HTR-8/SVneo (cell line): ENCODE measurements at places on chromosomes 3 and 15.

DNA sequence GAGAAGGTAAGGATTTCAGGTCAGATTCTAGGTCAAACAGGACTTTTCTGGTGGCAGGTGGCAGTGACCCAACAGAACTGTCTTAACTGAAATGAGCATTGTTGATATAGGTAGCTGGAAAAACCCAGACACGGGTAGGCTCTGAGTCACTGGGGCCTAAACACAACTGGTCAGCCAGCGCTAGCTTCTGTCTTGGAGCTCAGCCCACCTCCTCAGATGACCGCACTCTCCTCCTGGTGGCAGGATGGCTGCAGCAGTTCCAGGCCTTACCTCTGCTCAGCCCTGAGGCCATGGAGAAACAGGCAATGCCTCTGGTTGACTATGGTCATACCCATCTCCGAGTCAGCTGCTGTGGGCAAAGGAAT lies 61.1 kb upstream of the GATA2 start:
- no peak for DNase-seq

- DNase-seq, result no peak
These were observed 4.6 kb downstream of the FSIP1 start for GRCh38 chr15:39778021-39778420.

GRCh38 chr3:149867563-149867962 lies 54.5 kb downstream of the RNF13 start:
- no peak for DNase-seq

GRCh38 chr3:98986073-98986472 lies 84.6 kb upstream of the DCBLD2 start:
- peak; percentile 51 for DNase-seq

DNA sequence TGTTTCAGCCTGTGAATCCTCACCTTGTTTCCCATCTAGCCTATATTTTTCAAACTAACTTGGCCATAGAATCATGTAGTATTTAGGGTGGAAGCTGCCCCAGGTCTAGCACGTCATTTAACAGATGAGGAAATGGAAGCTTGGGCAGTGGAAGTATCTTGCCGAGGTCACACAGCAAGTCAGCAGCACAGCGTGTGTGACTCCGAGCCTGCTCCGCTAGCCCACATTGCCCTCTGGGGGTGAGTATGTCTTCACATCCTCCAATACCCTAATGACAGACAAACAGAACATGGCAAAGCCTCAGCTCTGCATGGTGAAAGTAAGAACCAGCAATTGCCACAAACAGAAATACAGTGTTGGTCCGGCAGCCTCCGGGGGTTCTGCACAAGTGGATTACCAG lies 2.2 kb upstream of the CCR5 start:
- no peak for DNase-seq

GRCh38 chr3:150467381-150467780 lies 59.3 kb downstream of the TSC22D2 start:
- DNase-seq, result no peak

DNA sequence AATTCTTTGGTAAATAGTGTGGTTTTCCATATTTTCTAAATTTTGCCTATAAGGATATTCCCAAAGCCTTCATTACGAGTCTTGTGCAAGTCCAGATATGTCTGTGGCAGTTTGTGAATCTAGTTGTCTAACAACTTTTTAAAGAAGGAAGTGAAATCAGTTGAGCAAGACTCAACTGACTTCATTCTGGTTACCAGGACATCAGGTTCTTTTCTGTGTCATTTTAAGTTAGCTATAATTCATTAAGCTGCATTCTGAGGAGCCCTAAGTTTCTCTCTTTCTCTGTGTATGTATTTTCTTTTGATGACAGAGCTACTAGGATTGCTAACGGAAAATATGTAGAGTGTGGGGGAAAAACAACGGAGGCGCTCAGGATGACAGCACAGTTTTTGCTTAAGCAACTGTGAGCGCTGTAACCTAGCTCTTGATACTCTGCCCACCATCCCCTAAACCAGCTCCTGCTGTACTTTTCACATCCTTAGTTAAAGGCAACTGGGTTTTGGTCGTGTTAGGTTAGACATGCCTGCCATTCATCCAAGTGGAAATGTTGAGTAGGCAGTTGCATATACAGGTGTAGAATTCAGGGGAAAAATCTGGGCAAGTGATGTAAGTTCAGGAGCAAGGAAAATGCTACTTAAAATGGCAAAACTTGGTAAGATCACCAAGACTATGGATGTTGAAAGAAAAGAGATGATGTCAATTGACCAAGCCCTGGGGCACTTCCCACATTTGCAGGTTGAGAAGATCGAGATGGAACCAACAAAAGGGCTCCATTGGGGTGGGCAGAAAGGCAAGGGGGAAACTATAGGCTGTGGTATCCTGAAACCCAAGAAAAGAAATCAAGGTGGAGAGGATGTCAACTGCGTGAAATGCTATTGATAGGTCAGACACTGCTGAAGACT lies 9.2 kb downstream of the MFSD1 start:
- DNase-seq, result no peak

- no peak for DNase-seq
These were observed 52.8 kb downstream of the ETFA start for GRCh38 chr15:76258460-76258859.

DNA sequence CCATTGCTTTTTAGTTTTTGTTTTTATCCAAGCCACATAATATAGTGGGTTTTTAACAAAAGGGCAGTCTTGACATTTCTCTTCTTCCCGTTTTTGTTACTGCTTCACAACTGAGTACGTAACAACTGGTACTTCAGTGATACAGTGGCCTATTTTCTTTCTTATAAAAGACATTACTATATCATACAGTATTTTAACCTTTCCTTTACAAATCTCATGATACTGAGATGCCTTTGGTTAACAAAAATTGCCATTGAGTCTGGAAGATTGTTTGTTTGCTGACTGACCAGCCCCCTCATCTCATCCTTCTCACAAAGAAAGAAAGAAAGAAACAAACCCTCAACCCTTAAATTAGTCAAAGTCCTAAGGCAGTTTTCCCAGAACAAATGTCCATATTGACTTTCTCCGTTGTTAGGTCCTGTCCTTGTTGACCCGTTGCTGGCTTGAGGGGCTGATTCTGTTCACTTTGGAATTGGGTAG lies 77.0 kb upstream of the SAMMSON start:
- DNase-seq, result no peak

- DNase-seq, result peak; percentile 39
These were observed 5.4 kb upstream of the PLOD2 start for GRCh38 chr3:146166415-146166821.

- no peak for DNase-seq
These were observed 816.6 kb downstream of the EPHA3 start for GRCh38 chr3:89923921-89924610.

- DNase-seq, result no peak
These were observed 85.0 kb downstream of the FAM81A start for GRCh38 chr15:59522988-59523461.

DNA sequence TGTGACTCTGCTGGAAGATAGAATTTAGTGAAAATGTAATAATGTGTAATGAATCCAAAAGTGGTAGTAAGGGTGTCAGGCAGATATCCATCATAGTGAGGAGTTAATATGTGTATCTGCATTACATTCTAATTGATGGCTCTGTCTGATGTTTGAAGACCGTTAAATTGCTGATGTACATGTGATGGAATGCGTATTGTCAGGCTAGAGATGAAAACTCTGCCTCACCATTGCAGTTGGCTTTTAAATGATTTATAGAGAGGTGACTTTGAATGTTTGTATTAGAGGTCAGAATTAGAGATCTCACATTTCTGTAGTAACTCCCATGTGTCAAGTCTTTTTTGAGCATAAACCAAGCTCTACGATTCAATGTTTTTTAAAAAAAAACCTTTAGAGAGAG lies 234.6 kb downstream of the NAALADL2 start:
- peak; percentile 10 for DNase-seq

DNA sequence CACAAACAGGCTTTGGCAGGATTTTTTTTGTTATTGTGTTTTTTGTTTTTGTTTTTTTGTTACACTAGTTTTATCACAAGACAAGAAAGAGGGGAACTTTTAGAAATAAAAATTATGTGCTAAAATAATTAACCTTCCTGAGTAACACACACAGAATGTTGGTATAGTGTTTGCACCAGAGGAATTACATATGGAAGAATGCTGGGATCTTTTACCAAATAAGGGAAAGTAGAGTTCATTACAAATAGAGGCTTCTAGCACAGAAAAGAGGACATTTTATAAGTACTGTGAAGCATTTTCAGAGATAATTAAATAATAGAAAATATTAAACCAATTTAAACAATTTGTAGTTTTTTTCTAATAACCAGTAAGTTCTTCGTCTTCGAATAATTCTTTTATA lies 116.0 kb downstream of the IGF1R start:
- DNase-seq, result no peak

DNA sequence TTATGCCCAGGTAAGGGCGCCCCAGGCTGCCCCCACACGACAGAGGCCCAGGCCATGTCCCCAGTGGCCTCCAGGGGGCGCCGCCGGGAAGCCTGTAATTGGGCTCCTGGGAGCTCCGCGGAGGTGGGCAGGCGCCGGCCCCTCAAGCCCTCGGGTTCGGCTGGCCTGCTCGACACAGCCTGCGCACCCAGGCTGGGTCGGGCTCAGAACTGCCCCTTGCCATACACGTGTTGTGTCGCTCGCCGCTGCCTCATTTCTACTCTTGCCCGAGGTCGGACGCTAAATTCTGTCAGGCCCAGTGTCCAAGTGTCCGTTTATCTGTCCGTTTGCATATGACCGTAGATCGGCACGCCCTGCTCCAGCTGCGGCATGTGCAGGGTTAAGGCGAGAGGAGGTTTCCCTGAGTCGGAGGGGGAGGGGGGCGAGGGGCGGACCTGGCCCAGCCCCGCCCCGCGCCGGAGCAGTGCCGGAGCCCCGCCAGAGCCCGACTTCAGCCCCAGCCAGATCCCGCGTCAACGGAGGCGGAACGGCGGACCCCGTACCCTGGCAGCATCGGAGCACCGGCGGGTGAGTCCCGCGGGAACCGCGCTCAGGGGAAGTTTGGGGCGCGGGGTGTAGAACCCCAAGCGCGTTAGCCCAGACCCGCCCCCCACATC lies at the start of gene KLHDC8B:
KLHDC8B (plus strand) TSS at position 480 of the 656 bp plus-strand sequence. CDS start 1,172 bp downstream, outside the sequence.
- DNase-seq, result peak; percentile 85

- DNase-seq, result no peak
These were observed 892 bp downstream of the NMD3 start for GRCh38 chr3:161221806-161222600.

GRCh38 chr15:91252756-91253155 lies 152.7 kb downstream of the SV2B start:
- no peak for DNase-seq

DNA sequence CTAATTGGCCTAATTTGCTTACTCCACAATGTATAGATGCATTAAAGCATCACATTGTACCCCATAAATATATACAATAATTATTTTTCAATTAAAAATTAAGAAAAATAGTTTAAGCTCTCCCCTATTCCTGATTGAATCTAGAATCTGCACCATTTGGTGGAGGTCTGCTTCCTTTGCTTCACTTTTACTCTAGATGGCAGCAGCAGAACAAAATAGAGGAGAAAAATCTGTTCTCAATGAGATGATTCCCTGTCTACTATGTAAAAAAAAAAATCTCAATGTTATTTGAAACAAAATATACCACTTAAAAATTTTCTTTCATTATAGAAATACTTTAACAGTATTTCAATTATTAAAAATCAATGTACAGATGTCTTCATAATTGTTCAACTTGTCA lies 109.6 kb upstream of the FXR1 start:
- peak; percentile 7 for DNase-seq

- DNase-seq, result no peak
These were observed 75.8 kb upstream of the UMPS start for GRCh38 chr3:124654470-124654845.

GRCh38 chr15:67825881-67826716 lies 790 bp downstream of the SKOR1 start:
- DNase-seq, result no peak

GRCh38 chr15:68348081-68348480 lies 70.5 kb downstream of the FEM1B start:
- DNase-seq, result no peak

- DNase-seq, result peak; percentile 69
These were observed 4.6 kb upstream of the TBL1XR1 start for GRCh38 chr3:177201700-177202397.

GRCh38 chr3:50154840-50155490 lies at the start of gene SEMA3F:
Gene SEMA3F, plus strand, starts transcription at chr3:50155324. Its CDS starts 4,299 bp downstream, at chr3:50159623.
- DNase-seq, result peak; percentile 71

GRCh38 chr3:191120447-191121298 lies 78.4 kb upstream of the OSTN start:
- DNase-seq, result no peak

GRCh38 chr3:138033202-138033691 lies 23.3 kb downstream of the CLDN18 start:
- DNase-seq, result no peak
